ENCODE measurements at places on chromosomes 2 and 18. TPM values are rescaled to one million over a fixed set of nuclear protein-coding genes. Genes with fewer than 3 reads are reported as not detected.

- no peak for DNase-seq
These were observed 100.4 kb downstream of the GPD2 start for GRCh38 chr2:156536534-156536933.

DNA sequence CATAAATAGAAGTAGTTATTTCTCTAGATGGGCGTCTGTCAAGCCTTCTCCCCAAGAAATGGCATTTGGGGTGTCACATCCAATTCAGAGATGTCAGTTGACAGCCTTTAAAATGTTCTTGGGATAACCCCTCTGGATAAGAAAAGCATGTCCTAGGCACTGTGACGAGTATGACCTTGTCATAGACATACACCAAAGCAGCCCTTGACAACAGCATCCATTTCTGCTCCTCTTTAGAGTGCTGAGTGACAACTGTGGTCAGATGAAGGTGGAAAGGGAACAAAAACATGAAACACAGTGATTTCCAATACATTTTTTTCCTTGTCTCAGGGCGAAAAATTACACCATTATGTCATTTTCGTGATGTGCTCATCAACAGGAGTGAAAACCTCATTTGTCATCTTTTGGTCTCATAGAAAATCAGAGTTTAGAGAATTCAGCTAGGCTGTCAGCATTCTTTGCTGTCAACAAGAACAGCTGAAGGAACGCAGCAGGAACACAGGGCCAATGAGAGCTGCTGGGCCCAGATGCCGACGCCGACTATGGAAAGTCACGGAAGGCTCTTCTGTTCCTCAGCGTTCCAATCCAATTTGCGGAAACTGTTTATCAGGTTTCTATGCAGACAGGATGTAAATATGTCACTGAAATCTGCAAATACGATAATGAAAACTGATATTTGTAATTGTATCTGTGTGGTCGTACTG, 193.2 kb downstream of the ICOS start:
- no peak for DNase-seq

DNA sequence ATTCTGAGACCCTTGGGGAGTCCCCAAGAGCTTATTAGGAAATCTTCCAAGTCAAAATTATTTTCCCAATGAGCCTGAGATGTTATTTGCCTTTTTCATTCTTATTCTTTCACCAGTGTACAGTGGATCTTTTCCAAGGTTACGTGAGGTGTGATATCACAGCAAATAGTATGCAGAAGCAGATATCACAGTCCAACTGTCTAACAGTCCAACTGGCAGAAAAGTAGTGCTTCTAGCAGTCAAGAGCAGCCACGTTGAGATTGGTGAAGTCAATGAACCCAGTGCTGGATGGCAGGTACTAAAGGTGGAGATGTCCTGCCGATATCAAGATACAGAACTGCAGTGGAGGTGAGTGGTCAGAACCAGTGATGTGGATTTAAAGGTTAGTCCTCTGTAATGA, 78.9 kb upstream of the ZNF397 start:
- DNase-seq = no peak

GRCh38 chr2:24725956-24726355, 67.2 kb downstream of the PTRHD1 start:
- DNase-seq = no peak

GRCh38 chr18:48569915-48570264, 31.1 kb downstream of the CTIF start:
- DNase-seq = no peak

The DES gene
- not detected for total RNA-seq
